ENCODE measurements at places on chromosomes 4 and X.

DNA sequence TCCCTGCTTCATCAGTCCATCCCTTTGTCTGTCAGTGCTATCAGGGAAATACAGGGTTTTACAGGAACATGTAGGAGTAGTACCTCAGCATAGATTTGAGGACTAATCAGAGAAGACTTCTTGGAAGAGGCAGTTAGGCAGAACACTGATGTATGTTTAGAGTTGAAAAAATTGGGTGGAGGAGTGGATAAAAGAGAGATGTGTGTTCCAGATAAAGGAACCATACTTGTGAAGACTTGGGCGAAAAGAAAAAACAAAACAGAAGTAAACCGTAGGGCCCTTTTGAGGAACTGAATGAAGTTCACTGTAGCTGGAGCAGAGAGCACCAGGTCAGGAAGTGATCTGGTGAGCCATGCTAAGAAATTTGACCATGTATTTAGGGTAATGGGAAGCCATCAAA is 32.3 kb downstream of the AFF1 start:
- no peak for DNase-seq

DNA sequence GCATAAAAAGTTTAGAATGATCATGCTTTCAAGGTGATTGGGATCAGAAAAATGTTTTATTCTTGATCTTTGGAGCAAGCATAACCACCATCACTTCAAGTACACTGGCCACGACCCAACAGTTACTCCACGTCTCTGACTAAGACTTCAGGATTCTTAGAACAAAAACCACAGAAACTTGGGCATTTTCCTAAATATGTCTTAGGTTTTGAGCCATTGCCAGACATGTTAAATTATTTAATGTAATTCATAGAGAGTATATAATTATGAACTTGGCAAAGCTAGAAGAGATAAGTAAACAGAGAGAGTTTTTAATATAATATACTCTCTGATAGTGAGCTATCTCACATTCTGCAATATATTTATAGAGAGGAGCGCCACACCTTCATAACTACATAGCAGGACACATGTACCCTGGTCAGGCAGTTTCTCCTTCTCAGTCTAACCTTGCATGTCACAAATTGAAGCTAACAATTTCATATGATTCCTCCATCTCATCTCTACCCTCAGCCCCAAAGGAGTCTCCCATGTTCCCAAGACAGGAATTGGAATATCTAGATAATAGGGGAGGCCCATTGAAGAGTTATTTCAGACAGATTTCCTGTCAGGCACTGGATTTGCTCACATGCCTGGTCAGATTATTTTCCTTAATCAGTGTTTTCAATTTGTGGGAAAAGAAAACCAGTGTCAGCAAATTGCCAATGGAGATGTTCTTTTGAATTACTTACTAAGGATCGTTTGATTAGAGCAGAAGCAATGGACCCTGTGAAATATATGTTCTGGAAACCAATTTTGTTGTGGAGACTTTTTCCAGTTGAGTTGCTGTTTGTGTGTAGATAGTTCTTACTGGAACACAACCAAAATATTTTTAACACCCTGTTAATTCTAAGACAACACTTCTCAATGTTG is 61.7 kb upstream of the GUCY1A1 start:
- peak; percentile 13 for DNase-seq

GRCh38 chr4:70688795-70689231 is 481 bp downstream of the UTP3 start:
- DNase-seq: no peak

DNA sequence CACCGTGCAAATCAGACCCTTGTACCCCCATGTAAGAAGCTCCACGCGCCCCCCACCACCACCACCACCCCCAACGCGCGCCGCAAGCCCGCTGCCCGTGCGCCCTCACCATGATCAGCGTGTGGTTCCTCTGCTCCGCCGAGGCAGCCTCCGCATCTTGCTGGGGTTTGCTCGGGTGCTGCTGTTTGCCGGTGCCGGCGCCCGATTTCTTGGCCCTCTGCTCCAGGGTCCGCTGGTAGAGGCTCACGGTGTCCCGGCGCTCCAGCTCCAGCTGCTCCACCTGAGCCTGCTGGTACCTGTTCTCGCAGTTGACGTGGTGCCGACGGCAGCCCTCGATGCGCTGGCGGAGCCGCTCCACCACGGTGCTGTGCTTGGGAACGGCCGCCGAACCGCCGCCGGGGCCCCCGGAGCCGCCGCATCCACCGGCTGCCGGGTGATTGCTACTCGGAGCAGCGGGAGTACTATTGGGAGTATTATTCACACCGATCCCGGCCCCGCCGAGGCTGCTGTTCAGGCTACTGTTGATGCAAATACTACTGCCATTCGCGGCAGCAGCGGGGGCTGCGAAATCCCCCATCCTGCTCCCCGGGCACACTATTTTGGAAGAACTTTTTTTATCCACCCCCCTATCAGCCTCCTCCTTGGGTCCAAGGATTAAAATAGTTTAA is 1.1 kb downstream of the MAML3 start:
- no peak for DNase-seq

DNA sequence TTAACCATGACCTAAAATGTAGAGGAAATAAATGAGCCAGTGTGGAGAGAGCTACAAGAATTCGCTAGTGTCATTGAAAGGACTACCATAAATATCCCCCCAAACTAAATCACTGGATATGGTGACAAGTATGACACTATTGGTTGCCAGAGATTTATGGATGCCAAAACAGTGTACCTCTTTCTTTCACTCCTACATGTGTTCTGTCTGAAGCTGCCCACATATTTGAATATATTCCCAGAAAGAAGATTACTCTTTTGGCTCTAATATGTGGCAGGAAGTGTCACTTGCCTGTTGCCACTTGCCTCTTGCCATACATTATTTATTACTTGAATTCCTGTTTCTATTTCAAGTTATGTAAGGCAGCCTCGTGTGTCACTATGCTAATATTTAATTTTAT is 1573.6 kb downstream of the TECRL start:
- DNase-seq: peak; percentile 3

DNA sequence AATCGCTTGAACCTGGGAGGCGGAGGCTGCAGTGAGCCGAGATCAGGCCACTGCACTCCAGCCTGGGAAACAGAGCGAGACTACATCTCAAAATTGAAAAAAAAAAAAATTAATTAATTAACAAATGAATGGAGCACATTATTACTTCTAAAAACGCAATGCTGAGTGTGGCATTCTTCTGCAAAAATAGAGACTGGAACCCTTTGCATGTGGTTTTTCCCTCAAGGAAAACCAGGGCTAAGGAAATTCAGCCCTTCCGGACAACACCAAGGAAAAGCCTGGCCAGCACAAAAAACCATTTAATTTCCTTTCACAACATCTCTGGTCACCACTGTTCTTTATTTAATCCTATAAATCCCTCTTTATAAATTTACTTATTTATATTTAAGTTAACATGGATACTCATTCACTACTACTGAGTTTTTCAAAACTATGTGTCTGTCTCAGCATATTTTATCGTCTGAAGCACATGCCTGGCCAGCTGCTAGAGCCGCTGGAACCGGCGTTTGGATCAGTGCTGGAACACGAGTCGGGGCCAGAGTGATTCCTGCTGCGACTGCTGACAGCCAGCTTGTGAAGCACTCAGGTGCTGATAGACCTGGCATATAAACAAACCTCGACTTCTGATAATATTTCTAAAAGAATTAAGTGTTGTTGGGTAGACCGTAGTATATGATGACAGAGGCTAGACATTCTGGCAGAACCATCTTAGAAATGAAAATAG is 84.5 kb upstream of the WWC2 start:
- no peak for DNase-seq

- DNase-seq: peak; percentile 36
These were observed 30.1 kb upstream of the BBS7 start for GRCh38 chr4:121900132-121900983.

- no peak for DNase-seq
These were observed 295.9 kb downstream of the KCNIP4 start for GRCh38 chr4:21652508-21653231.

- no peak for DNase-seq
These were observed 7.7 kb downstream of the COL4A5 start for GRCh38 chrX:108447303-108447702.

DNA sequence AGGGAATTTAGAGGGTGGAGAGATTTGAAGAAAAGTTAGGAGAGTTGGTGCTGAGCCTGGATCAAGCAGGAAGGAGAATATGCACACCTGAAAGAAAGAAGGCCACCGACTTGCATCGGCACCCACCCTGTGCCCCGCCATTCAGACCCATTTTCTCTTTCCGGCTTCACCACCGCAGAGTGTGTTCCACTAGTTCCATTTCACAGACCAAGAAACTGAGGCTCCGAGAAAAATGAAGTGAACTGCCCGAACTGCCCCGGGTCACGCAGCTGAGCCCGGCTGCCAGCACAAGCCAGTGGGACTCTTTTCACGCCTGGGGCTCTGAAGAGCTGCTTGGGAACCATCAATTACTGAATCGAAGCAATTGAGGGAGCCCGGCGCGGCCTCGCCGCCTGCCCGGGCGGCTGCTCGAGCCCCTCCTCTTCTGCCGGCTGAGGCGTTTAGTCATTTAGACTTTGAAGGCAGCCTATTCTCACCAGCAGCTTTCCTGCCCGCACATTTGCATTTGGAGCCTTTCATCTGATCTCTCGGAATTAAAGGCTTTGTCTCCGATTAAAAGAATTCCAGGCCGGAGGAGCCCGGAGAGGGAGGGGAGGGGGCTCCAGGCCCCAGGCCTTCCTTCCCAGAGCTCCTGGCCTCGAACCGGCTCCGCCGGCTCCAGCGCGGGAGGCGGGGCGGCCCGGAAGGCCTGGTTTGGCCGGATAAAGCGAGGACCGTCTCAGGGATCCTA is 140.2 kb upstream of the PJA1 start:
- DNase-seq: no peak

DNA sequence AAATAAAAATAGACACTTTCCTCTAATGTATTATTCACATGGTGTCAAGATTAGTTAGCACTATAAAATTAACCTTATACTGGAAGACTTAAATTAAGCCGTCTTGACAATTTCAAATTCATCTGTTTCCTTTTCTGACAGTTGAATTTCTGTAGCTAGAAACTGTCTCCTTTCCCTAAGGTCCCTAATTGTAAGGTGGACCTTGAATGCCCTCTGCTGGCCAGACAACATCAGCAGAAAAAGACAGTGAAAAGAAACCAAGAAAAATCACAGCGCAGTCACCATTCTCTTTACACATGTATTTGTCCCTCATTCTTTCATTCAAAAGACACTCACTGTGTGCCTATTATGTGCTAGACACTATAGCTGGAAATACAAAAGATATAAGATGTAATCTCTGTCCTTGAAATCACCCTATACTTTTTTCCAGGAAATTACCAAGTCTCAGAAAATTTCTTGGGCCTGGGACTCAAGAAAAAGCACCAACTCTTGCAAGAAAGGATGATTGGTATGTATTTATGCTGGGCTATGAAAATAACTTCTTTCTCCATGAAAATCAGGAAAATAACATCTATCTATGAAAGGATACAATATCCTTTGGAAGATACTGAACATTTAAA is 32.7 kb upstream of the AMBN start:
- peak; percentile 41 for DNase-seq

GRCh38 chr4:106269711-106270110 is 46.3 kb downstream of the TBCK start:
- DNase-seq: no peak

- no peak for DNase-seq
These were observed 18.0 kb upstream of the MANBA start for GRCh38 chr4:102778720-102779119.

- peak; percentile 13 for DNase-seq
These were observed 85.5 kb upstream of the TET2 start for GRCh38 chr4:105061136-105061696.

DNA sequence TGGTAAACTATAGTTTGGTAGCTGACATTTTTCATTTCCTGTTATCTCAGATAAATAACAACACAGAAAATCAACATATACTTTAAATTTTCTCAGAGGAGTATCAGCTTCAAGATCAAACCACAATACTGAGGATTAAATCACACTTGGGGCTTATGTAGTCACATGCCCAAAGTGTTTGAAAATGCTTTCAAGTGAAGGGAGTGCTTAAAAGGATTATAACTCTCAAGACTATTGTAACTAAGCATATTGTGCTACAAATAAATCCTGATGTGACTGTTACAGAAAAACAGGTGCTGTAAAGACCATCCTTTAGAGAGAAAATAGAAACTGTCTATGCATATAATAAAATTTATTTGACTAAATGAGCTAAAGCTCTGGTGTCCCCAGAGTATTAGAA is 887.6 kb downstream of the ADGRL3 start:
- DNase-seq: no peak

GRCh38 chrX:71509289-71509688 is 23.6 kb upstream of the OGT start:
- no peak for DNase-seq

GRCh38 chr4:119690871-119691270 is 62.3 kb upstream of the PDE5A start:
- DNase-seq: no peak

GRCh38 chr4:153137159-153137558 is 67.1 kb upstream of the TRIM2 start:
- DNase-seq: peak; percentile 76

DNA sequence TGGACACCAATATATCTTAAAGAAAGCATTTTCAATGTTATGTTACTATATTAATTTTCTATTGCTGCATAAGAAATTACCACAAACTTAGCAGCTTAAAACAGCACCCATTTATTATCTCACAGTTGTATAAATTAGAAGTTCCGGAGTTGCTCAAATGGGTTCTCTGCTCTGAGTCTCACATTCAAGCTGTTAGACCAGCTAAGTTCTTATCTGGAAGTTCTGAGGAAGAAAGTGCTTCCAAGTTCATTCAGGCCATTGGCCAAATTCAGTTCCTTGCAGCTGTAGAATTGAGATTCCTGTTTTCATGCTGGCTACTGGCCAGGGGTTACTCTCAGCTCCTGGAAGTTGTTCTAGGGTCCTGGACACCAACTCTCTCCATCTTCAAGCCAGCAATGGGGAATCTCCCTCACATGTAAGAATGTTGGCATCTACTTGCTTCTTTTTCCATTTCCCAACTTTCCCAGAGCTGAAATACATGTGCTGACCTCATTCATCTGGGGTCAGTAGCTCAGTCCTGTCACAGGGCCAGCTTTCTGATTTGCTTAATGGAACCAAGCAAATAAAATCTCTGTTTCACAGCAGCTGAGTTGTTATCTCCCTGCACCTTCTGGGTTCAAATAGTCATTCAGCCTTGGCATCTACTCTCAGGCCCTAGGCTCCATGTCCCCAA is 99.6 kb upstream of the INTU start:
- no peak for DNase-seq

DNA sequence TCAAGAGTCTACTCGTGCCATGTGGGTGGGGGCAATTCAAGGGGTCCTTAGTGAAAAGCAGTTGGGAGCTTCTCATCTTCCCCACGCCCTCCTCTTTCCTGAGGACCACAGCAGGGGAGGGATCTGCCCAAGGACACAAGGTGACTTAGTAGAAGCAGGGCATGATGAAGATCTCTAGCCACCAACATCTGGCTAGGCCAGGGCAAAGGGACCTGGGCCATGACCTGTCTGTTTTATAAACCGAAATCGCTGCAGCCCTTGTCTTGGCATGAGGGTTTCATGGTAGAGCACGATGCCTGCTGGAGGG is 5.1 kb downstream of the G6PD start:
- DNase-seq: no peak

Data from HTR-8/SVneo (cell line).